ENCODE measurements at places on chromosomes 3 and 15.

- no peak for DNase-seq
Observed at GRCh38 chr15:76342058-76342381, 5.4 kb downstream of the ISL2 start.

DNA sequence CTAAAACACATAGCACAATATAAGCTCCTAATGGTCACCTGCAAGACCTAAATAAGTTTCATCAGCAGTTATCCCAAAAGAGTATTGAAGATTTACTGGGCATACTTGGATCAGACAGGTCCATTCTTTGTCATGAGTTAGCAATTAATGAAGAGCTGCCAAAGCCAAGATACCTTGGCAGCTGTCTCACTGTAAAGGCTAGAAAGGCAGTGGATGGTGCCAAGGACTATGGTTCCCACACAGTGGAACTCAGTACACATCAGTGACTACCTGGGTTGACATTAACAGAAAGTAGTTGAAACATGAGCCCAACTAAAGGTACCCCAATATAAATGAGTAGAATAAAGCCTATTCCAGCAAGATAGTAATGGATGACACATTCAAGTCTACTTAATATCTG is 41.1 kb upstream of the TMCO5A start:
- DNase-seq = no peak

DNA sequence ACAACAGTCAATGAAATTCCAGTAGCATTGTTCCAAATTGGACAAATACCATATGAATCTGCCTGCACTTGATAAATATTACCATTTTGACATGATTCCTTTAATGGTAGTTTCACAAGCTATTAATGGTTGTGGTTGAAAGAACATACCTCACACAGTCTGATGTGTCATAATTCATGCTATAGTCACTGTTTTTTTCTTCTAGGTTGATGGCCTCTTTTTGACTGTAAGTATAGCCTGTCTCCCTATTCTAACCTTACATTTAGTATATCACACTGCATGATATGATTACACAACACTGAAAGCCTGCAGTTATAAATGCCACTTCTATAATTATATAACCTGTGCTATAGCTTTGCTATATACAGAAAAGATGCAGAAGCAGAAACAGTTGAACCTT is 834.1 kb downstream of the NSUN3 start:
- no peak for DNase-seq

- DNase-seq = no peak
Observed at GRCh38 chr3:125644036-125645005, 49.0 kb upstream of the OSBPL11 start.

DNA sequence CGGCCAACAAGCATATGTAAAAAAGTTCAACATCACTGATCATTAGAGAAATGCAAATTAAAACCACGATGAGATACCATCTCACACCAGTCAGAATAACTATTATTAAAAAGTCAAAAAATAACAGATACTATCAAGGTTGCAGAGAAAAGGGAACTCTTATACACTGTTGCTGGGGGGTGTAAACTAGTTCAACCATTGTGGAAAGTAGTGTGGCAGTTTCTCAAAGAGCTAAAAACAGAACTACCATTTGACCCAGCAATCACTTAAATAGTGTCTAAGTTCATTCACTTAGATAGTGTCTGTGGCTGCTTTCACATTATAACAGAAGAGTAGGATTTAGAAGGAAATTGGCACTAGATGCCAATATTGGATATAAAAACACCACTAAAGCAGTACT is 49.7 kb downstream of the CGGBP1 start:
- DNase-seq = no peak

- DNase-seq = no peak
Observed at GRCh38 chr3:130671545-130672312, 74.9 kb downstream of the PIK3R4 start.

DNA sequence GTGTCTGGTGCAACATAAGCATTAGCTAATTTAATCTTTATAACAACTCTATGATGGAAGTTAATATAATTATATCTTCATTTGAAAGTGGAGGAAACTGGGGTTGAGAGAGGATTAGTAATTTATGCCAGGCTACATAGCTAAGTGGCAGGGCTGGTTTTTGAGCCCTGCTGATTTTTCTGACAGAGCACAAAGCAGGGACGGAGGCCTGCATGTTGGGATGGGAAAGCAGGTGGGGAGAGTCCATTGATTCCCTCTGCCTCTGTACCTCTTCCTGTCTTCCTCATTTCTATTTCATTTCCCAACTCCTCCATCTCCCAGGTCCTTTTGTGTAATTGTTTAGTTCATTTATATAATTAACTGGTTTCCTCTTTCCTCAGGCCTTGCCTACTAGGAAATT is 251.6 kb upstream of the ZPLD1 start:
- no peak for DNase-seq

DNA sequence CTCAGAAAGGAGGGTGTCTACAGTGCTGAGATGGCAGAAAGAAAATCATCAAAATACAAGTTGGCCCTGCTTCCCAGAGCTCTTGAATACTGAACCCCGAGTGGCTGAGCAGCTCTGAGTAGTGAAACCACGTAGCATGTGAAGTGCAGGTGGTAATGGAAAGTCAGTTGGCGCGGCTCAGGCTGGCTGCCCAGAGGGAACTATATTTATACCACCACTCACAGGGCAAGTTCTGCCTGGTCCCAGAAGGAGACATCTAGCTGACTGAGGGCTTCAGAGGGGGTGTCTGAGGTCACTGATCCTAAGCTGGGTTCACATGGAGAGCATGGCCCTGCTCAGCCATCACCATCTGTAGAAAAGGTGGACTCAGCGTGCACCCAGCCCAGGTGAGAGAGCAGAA is 129.6 kb upstream of the AGBL1 start:
- DNase-seq = no peak

DNA sequence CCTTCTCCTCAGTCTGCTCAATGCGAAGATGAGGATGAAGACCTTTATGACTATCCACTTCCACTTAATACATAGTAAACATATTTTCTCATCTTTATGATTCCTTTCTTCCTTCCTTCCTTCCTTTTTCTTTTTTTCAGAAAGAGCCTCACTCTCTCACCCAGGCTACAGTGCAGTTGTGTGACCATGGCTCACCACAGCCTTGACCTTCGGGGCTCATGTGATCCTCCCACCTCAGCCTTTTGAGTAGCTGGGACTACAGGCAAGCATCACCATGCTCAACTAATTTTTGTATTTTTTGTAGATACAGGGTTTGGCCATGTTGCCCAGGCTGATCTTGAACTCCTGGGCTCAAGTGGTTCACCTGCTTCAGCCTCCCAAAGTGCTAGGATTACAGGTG is 52.0 kb upstream of the RAP2B start:
- no peak for DNase-seq

- DNase-seq = no peak
Observed at GRCh38 chr15:91298101-91298500, 198.0 kb downstream of the SV2B start.

DNA sequence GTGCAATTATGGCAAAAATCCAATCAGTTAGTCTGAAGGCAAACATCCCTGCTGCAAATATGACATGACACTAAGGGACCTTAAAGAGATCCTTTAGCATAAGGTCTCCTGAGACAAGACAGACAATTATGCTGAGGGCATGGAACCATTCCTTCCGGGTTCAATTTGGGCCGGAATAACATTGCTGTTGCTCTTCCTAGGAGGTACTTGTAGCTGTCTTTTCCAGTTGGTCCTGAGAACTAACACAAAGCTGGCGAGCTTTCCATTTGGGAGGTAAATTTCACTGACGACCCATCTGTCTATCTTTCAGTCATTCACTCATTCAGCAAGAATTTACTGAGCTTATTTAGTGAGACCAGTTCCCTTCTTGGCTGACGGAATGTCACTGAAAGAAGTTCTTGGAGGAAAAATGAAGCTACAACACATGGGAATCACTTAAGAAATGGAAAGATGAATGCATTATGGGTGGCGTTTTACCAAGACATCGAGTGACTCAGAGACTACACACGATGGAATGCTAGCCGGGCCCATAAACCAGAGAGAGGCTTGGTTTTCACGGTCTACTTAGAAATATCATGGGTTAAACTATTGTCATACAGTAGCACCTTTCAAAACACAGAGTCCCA is 215.5 kb downstream of the PDZRN3 start:
- no peak for DNase-seq

DNA sequence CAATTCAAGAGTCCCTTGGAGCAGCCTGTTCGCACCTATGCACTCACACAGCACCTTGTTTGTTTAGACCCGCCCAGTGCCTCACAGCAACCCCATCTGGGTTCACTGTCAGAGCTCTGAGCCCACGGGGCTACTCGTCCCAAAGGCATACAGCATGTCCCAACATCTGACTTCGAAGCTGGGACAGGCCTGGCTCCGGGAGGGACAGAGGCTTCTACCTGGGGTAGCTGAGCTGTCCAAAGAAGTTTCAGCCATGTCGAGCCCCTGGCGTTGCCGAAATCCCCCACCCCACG is 28.6 kb upstream of the CYP11A1 start:
- DNase-seq = no peak

GRCh38 chr3:193559100-193559499 is 4.4 kb upstream of the ATP13A4 start:
- DNase-seq = no peak

- DNase-seq = peak; percentile 7
Observed at GRCh38 chr15:43930079-43930478, 103.3 kb downstream of the WDR76 start.

DNA sequence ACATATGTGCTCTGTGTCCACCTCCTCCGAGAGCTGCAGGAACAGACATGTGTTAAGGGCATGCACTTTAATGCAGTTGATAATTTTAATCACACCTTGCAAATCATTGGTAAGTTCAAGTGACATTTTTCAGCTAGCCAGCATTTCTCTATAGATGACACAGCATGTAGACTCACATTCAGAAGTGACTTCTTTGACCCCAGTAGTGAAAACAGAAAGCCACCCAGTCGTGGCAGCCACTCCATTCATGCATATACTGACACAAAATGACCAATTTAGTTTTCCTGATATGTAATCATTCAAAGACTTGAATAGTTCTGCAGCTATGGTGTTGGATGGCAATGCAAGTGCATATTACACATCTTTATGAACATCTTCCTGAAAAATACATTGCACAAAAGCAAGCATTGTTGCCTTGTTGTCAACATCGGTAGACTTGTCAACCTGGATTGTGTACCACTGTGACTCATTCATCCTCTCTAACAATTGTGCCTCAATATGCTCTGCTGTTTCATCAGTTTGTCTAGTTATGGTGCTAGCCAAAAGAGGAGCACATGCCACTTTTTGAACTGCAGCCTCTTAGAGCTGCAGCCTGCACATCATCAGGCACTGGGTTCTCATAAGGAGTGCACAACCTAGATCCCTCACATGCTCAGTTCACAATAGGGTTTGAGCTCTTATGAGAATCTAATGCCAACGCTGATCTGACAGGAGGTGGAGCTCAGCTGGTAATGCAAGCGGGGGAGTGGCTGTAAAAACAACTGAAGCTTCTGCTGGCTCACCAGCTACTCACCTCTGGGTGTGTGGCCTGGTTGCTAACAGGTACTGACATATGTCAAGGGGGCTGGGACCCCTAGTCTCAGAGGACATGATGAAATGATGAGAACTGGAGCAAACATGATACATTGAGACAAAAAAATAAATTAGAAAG is 622.0 kb downstream of the PYDC2 start:
- no peak for DNase-seq

GRCh38 chr3:176523114-176523513 is 674.2 kb downstream of the TBL1XR1 start:
- no peak for DNase-seq

DNA sequence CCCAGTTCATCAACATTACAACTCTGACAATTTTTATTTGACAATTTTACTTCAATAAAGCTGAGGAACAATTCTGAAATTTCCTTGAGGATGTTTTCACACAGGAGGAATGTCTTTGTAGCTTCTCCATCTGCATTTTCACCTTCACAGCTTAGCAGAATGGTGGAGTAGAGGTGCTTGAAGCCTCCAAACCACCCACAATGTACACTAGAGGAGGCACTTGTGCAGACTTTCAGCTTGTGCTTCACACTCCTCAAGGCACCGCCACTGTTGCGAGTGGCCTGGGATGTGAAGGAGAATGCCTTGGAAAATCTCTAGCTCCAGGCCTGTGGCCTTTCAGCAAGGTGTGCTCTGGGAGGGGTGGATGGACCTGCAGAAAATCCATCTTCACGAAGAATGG is 181.9 kb downstream of the EPHB1 start:
- no peak for DNase-seq

DNA sequence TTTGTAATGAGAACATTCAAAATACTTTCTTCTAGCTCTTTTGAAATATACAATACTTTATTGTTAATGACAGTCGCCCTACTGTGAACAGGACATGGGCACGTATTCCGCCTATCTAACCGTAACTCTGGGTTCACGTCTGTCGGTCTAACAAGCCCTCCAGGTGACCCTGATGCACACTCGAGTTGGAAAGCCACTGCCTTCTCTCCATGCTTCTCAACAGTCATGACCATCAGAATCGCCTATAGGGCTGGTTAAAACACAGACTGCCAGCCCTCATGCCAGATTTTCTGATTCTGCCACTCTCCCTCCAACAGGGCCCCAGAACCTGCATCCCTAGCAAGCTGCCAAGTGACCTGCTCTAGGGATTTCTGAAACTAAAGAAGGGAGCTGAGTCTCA is 140.2 kb downstream of the FOXP1 start:
- no peak for DNase-seq

- DNase-seq = no peak
Observed at GRCh38 chr3:186772701-186773417, 10.5 kb upstream of the EIF4A2 start.

All from DMS 273 treated with DMSO at 0.1 percent for 48 hours (cell line).